Left renal cortex interstitium (tissue), 4 donors: ENCODE measurements at places on chromosomes 4 and X. TPM values are rescaled to one million over a fixed set of nuclear protein-coding genes. Genes with fewer than 3 reads are reported as not detected.

Gene UBA1
- polyA plus RNA-seq = 265 TPM

Gene PRSS48
- not detected for polyA plus RNA-seq

Gene CYLC1
- polyA plus RNA-seq = not detected

DNA sequence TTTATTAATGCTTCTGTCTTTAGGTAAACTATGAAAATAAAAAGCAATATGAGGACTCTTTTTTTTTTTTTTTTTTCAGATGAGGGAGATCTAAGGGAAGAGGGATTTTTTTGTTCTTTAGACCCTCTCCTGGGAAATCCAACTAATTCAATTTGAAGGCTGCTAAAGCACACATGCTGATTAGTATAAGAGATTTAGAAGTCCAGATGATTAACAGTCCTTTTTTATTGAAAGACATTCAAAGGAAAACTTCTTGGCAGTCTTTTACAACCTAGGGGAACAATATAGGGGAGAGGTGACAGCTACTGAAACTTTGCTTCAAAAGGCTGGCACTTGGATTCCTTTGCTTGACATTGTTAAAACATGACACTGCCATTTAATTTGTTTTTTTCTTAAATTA lies 602.5 kb downstream of the RAPGEF2 start:
- DNase-seq = no peak

GRCh38 chr4:172777729-172778431 lies 390.7 kb upstream of the GALNT7 start:
- no peak for DNase-seq

DNA sequence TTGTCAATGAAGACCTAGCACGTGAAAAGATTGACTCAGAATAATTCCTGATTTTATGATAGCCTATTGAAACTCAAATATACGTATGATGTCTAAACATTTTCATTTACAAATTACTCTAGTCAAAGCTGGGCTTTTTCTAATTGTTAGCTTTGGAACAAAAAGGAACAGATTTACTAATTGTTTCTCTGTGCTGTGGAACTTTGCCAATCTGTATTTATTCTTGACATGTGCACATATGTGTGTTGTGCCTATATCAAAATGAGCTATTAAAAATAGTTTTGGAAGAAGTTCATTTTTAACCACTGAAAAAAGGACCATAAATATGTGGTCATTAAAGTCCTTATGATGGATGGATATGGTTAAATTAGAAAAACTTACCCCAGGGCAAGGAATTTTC lies 85.4 kb upstream of the PACRGL start:
- DNase-seq = no peak

GRCh38 chrX:67288156-67288555 lies 255.7 kb upstream of the AR start:
- no peak for DNase-seq

GRCh38 chr4:182878633-182879495 lies 38.3 kb downstream of the DCTD start:
- no peak for DNase-seq

- DNase-seq = no peak
These were observed 17.1 kb upstream of the MAGEA1 start for GRCh38 chrX:153161952-153162351.

GRCh38 chrX:30900227-30900626 lies 11.2 kb upstream of the TAB3 start:
- DNase-seq = no peak

GRCh38 chrX:35700121-35700520 lies 98.0 kb upstream of the MAGEB16 start:
- DNase-seq = peak; percentile 4

Gene MAP7D2
- 2.8 TPM for polyA plus RNA-seq
